CD4-positive, CD25-positive, alpha-beta regulatory T cell (primary cell): ENCODE measurements at places on chromosomes 1 and 21. TPM values are rescaled to one million over a fixed set of nuclear protein-coding genes. Genes with fewer than 3 reads are reported as not detected.

DNA sequence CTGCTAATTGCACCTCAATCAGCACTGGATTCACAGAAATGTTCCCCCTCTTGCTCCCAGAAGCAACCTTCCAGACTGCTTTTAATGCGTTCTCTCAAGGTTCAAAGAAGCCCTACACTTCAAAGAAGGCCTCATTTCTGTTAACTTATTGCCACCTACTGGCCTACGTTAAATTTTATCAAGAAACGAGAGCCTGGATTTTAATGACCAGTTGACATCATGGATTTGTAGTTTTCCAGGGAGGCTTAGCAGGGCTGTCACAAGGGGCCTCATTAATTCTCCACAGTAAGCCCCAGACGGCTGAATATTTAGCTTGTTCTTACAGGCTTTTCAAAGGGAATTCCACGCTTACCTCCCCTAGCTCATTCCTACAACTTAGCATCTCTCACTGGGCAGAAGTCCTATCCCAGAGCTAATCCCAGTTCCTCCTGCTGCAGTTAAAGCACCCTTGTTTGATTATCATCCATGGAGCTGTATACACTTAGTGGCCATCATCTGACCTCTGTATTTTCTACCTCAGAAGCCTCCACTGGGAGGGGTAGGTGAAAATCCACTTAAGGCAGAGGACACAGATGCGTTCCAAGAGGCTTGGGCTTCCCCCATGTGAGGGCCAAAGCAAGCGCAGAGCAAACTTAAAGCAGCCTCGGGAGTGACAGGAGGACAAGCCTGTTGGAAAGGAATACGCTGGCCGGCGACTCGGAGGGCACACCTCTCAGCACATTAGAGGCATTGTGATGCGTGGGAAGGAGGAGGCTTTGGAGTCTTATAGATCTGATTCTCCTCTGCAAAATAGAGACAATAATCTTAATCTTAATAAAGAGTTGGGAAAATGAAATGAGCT lies 32.2 kb upstream of the CYP4X1 start:
- peak; percentile 20 for DNase-seq
- H3K27ac ChIP-seq: no peak overlapping the region
- no peaks in the 10 kb centered on the region for H3K36me3 ChIP-seq
- H3K4me3 ChIP-seq: no peak overlapping the region
- no peaks in the 10 kb centered on the region for H3K27me3 ChIP-seq

DNA sequence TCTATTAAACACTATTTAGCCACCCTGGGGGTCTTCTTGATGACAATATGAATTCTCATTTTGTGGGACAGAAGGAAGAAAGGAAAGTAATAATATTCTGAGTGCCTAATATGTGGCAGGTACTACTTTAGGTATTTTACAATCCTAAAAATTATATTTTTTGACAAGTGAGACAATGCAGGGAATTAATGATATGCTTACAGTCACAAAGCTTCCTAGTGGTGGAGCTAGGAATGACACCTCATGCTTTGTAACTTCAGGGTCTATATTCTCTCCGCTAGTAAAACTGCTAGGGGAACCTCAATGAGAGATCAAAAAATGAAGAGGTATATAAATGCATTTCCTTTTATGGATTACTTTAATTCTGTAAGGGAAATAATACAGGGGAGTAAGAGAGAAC lies 44.3 kb downstream of the TPR start:
- no peaks in the 10 kb centered on the region for H3K27me3 ChIP-seq
- H3K36me3 ChIP-seq: peaks cover 94% of the 10 kb centered on the region
- DNase-seq: no peak
- H3K4me3 ChIP-seq: no peak overlapping the region
- no peak overlapping the region for H3K27ac ChIP-seq

GRCh38 chr1:87464022-87464490 lies 135.4 kb downstream of the LMO4 start:
- H3K27ac ChIP-seq: no peak overlapping the region
- no peak for DNase-seq
- H3K36me3 ChIP-seq: no peaks in the 10 kb centered on the region
- no peaks in the 10 kb centered on the region for H3K27me3 ChIP-seq
- no peak overlapping the region for H3K4me3 ChIP-seq
- H3K4me1 ChIP-seq: no peaks in the 10 kb centered on the region

DNA sequence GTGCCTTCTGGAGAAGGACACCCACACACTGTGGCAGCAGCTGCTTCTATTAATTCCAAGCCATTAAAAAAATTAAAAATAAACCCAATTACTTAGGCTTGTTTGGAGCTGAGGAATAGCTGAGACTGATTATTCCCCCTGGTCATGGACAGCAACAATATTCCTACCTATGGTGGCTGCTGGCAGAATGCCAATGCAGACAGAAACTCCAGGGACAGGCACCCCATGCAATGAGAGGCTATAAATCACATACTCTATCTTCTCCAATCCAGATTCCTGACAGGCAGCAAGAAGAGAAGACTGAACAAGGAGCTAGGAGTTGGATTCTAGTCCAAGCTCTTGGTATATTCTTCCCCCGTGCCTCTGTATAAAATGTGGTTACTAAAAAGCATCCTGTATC lies 275.4 kb upstream of the BEND5 start:
- H3K4me3 ChIP-seq: no peak overlapping the region
- H3K36me3 ChIP-seq: no peaks in the 10 kb centered on the region
- no peak overlapping the region for H3K27ac ChIP-seq
- DNase-seq: no peak

The DENND2D gene
- total RNA-seq: 83.8 TPM

The KCNK1 gene
- 0.99 TPM for total RNA-seq

DNA sequence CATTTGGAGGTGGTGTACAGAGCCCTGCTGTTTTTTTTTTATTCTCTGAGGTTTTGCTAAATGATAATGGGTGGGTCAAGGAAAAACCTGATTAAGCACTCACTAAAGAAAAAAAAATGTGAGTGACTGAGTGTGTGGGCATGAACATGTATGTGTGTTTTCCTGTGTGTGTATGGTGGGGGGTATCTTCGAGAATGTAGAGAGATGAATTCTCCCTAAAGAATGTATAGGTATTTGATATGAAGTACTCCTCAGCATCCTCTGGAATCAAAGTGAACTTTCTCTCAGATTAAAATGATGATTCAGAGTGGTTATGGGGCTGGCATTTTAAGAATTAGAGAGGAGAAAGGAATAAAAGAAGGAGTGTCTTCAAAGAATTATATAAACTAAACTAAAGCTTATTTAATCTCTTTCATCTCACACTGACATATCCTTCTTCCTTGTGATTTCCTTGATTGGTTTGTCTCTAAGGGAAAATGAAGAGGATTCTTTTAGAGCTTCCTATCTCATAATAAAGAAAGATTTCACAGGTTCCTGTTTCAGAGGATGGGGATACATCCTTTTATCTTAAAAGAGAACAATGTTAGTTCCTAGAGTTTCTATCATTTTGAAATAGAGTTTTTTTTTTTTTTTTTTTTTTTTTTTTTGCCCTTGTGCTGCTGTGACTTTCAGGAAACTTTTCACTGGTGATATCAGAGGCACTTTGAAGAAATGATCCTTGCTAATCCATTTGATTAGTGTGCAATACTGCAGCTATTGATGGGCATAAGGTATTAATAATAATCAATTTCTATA lies 23.9 kb downstream of the S1PR1 start:
- no peaks in the 10 kb centered on the region for H3K27me3 ChIP-seq
- H3K36me3 ChIP-seq: no peaks in the 10 kb centered on the region
- H3K4me3 ChIP-seq: no peak overlapping the region
- H3K4me1 ChIP-seq: peaks cover 75% of the 10 kb centered on the region

DNA sequence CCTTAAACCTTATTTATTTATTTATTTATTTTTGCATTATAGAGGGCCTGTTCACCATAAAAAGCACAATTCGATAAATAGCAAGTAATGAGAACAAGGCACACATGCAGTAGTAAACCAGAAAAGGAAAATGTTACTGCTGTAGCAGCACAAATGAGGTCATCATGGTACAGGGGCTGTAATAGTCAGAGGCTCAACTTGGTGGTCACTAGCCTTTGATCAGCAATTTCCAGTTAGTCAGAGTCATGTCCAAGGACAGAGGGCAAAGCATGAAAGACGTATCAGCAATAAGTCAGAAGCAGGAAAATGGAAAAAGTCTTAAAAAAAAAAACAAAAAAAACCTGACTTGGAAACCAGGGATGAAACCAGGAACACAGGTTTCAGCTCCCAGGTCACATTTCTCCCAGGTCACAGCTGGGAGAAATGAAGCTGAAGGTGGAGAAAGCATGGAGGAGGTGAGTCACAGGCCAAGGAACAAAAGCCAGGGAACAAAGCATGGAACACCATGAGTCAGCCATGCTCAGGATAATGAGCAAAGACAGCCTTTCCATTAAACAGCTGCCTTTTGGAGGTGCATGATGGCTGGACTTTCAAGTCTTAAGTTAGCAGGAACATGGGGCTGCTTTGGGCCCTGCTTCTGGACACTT lies 556.3 kb downstream of the LTN1 start:
- H3K27ac ChIP-seq: no peak overlapping the region
- no peaks in the 10 kb centered on the region for H3K27me3 ChIP-seq
- no peak for DNase-seq
- H3K4me3 ChIP-seq: no peak overlapping the region

DNA sequence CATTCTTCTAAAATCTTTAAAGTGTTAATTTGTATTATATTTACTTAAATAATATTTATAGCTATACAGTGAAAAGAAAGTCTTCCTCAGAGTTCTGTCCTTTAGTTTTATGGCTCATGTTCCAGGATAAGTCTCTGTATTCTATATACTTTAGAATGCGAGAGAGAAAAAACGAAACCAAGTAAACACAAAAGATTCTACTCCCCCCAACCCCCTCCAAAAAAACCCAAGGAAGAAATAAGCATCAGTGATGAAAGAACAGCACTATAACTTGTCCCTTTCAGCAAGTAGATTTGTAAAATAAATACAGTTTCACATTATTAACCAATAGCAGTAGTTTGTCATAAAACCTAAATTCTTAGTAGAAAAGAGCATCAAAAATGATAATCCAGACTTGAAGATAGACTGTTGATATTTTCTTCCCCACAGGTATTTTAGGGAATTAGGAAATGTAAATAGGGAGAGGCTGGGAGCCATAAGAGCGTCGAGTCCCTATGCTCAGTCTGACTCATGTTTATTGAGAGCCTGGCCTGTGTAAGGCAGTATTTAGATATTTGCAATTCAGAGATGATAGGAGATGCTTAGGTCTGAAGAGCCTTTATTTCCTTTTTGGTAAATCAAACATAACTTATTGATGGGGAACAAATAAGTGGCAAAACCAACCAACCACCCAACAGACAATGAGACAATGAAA lies 35.5 kb downstream of the CDC14A start:
- peaks cover 66% of the 10 kb centered on the region for H3K4me1 ChIP-seq
- H3K4me3 ChIP-seq: peak overlapping the region; percentile 63
- H3K36me3 ChIP-seq: peaks cover 36% of the 10 kb centered on the region
- no peak for DNase-seq

The FBXO42 gene
- 22.0 TPM for total RNA-seq

DNA sequence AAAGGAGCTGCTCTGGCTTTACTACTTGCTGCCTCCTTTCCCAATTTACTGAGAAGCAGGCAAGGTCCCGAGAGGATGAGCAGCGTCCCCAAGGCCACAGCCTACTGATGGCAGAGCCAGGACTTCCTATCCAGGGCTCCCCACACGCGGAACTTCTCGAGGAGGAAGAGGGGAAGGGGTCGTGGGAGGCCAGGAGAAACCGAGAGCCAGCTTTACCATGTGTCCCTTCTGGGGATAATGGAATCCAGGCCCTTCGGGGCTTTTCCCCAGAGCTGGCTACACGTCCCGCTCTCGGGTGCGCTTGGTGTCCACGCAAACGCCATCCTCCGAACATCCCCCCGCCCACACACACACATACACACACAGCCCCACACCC lies 4.3 kb upstream of the CCN1 start:
- no peak overlapping the region for H3K27ac ChIP-seq
- DNase-seq: no peak
- H3K27me3 ChIP-seq: peaks cover 36% of the 10 kb centered on the region
- peaks cover 18% of the 10 kb centered on the region for H3K4me1 ChIP-seq
- H3K36me3 ChIP-seq: no peaks in the 10 kb centered on the region
- H3K4me3 ChIP-seq: no peak overlapping the region

- no peaks in the 10 kb centered on the region for H3K4me1 ChIP-seq
- H3K4me3 ChIP-seq: no peak overlapping the region
- no peak overlapping the region for H3K27ac ChIP-seq
- no peak for DNase-seq
- H3K36me3 ChIP-seq: no peaks in the 10 kb centered on the region
Observed at GRCh38 chr1:109167001-109167506, 46.7 kb upstream of the SARS1 start.

The EXTL1 gene
- not detected for total RNA-seq

- H3K27me3 ChIP-seq: no peaks in the 10 kb centered on the region
- H3K4me1 ChIP-seq: peaks cover 74% of the 10 kb centered on the region
- DNase-seq: no peak
- H3K36me3 ChIP-seq: peaks cover 7% of the 10 kb centered on the region
Observed at GRCh38 chr1:40039245-40039756, 1.2 kb upstream of the CAP1 start.

DNA sequence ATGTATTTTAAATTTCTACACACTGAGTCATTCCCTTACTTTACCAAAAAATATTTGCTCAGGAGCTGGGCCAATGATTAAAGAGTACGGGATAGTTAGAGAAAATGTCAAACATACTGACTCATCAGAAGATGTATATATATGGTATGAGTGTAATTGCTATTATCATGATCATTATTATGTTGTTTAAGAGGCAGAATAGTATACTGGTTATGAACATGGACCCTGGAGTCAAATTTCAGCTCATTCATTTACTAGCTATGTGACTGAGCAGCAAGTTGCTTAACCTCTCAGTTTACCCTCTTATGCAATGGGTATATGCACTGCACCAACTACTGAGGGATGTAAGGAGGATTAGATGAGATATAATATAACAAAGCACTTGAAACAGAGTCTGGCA lies 41.2 kb upstream of the USH2A start:
- DNase-seq: no peak
- H3K36me3 ChIP-seq: no peaks in the 10 kb centered on the region

GRCh38 chr21:31416465-31416864 lies 72.4 kb upstream of the TIAM1 start:
- H3K4me1 ChIP-seq: no peaks in the 10 kb centered on the region
- H3K27me3 ChIP-seq: no peaks in the 10 kb centered on the region
- no peak for DNase-seq
- no peak overlapping the region for H3K27ac ChIP-seq
- no peaks in the 10 kb centered on the region for H3K36me3 ChIP-seq

DNA sequence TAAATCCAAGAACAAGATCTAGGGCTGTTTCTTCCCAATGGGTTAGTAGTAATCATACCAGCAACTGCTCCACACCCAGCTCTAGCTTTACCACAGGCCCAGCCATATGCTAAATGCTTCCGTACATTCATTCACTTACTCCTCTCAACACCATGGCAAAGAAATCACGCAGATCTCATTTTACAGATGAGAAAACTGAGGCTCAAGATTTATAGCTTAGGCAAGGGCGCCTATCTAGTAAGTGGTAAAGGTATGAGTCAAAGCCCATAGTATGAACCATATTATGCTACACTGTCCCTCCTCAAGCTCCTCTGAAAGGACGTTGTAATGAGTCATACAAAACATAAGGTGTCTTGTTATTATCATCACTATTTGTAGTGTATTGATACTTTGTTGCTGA lies 82.2 kb downstream of the NIBAN1 start:
- H3K27ac ChIP-seq: peak overlapping the region; percentile 93
- H3K4me1 ChIP-seq: peaks cover 45% of the 10 kb centered on the region
- peaks cover 28% of the 10 kb centered on the region for H3K36me3 ChIP-seq
- no peak for DNase-seq
- H3K27me3 ChIP-seq: no peaks in the 10 kb centered on the region
- peak overlapping the region; percentile 75 for H3K4me3 ChIP-seq
